H1 (cell line): ENCODE measurements at places on chromosomes 7 and 10. TPM values are rescaled to one million over a fixed set of nuclear protein-coding genes. Genes with fewer than 3 reads are reported as not detected.

The RHOBTB1 gene
- total RNA-seq: 7.4 and 9.3 TPM in 2 replicates

The CYP26C1 gene
- 0.21 and 0.28 TPM in 2 replicates for total RNA-seq

The RABGEF1 gene
- 17.3 and 18.0 TPM in 2 replicates for total RNA-seq

DNA sequence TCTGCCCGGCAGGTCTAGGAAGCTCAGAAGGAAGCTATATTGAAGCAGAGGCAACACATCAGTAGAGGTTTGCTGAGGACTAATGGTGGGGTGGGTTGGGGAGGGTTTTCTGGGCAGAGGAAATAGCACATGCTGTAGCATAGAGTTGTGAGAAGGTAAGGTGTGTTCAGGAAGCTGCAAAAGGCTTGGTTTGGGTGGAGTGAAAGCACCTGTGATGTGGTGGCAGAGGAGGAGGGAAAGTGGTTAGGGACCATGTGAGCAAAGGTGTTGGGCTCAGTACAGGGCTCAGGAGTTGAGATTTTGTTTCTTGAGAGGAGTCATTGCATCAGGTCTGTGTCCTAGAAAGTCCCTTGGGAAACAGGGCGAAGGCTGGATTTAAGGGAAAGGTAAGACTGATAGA lies 294.6 kb downstream of the SORCS3 start:
- no peak for DNase-seq

DNA sequence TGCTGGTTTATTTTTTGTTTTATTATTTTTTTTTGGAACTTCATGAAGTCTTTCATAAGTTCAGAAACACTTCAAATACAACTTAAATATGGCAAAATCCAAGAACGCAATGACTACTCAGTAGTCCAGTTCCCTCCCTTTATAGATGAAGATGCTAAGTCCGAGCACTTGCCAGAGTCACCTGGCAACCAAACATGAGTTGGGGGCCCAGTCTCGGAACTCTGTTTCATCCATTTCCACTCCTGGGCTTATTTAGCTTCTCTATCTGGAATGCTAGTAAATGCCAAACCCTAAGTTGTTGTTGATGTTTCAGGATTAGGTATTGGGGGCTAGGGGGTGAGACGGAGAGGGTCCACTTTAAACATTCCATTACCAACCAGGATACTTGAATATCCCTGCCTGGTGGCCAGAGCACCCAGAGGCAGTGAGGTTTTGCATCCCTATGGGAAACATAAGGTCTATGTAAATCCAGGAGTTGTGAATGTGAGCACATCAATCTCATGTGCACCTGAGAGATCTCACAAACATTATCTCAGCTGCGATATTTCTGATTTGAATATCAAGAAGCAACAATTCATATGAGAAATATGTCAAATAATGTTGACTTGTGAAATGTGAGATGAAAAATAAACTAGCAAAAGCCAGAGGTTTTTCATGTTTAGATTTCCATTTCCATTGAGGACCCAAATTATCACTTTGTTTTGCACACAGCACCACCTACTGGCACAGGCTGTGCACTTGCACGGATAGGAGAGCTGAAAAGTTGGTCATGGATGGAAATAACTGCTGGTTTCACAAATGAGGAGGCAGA lies 129.3 kb downstream of the PKD1L1 start:
- DNase-seq: peak; percentile 73
